WTC11 (cell line): ENCODE measurements at places on chromosomes 13 and 19.
A peak's percentile ranks its signal among the peaks of the same experiment; 100 is the strongest.

DNA sequence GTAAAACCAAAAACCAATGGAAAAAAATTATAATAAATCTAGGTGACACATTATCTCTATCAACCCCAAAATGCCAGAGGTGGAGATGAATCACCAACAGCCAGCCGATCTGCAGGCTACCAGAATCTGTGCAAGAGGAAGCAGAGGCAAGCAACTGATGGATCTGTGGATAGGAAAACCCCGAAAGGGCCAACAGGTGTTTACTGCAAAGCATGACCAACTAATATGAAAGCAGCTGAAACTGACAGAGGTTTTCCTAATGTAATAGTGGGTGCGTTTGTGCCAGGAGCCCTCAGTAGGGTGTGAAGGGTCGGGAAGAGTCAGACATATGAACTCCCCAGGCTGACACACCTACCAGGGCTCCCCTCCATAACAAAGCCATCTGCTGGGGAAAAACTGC is 554.6 kb downstream of the RFC3 start:
- DNase-seq: no peak

- no peak for DNase-seq
Observed at GRCh38 chr19:33703821-33704220, 82.1 kb downstream of the CHST8 start.

DNA sequence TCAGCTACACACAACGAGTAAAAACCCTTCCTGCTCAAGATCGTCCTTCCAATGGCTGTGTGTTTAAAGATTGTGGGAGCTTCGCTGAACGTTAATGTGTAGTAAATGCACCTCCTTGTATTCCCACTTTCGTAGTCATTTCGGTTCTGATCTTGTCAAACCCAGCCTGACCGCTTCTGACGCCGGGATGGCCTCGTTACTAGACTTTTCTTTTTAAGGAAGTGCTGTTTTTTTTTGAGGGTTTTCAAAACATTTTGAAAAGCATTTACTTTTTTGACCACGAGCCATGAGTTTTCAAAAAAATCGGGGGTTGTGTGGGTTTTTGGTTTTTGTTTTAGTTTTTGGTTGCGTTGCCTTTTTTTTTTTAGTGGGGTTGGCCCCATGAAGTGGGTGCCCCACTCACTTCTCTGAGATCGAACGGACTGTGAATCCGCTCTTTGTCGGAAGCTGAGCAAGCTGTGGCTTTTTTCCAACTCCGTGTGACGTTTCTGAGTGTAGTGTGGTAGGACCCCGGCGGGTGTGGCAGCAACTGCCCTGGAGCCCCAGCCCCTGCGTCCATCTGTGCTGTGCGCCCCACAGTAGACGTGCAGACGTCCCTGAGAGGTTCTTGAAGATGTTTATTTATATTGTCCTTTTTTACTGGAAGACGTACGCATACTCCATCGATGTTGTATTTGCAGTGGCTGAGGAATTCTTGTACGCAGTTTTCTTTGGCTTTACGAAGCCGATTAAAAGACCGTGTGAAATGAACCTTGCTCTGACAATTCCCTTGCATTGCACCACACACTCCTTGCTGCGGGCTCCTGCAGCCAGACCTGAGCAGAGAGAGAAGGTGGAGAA is 2.7 kb upstream of the FAM174C start:
- no peak for DNase-seq

DNA sequence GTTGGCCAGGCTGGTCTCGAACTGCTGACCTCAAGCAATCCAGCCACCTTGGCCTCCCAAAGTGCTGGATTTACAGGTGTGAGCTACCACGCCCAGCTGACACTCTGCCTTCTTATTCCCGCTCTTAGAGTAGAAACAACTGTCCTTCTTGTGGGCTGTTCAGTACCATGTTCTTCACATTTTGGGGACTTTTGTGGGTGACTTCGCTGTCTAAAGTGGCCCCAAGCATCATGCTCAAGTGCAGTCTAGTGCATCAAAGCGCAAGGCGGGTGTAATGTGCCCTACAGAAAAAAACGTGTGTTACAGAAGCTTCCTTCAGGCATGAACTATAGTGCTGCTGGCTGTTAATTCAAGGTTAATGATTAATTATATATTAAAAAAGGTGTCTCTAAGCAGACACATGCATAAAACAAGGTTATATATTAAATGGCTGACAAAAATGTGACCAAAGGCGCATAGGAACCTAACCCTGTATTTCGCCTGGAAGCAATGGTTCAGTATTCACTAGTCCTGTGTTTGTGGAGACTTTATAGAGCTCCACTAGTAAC is 38.3 kb downstream of the ABCC4 start:
- no peak for DNase-seq

GRCh38 chr13:111267784-111268183 is 52.7 kb upstream of the TEX29 start:
- no peak for DNase-seq

GRCh38 chr19:56617531-56617930 is 22.4 kb downstream of the ZNF71 start:
- no peak for DNase-seq

DNA sequence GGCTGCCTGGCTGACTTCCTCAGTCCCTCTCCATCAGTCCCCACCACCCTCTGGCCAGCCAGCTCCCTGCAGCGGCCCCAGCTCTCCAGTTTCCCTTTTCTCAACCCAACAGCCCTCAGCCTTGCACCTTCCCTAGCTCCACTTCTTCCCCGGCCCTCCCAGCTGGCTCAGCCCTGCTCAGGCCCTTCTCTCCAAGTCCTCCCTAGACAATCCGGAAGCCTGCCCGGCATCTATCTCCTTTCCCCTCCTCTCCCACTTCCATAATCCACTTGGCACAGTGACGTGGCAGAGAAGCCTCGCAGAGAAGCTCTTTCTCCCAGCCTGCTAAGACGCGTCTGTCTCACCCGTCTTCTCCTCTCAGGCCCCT is 1.1 kb downstream of the UBXN6 start:
- no peak for DNase-seq

DNA sequence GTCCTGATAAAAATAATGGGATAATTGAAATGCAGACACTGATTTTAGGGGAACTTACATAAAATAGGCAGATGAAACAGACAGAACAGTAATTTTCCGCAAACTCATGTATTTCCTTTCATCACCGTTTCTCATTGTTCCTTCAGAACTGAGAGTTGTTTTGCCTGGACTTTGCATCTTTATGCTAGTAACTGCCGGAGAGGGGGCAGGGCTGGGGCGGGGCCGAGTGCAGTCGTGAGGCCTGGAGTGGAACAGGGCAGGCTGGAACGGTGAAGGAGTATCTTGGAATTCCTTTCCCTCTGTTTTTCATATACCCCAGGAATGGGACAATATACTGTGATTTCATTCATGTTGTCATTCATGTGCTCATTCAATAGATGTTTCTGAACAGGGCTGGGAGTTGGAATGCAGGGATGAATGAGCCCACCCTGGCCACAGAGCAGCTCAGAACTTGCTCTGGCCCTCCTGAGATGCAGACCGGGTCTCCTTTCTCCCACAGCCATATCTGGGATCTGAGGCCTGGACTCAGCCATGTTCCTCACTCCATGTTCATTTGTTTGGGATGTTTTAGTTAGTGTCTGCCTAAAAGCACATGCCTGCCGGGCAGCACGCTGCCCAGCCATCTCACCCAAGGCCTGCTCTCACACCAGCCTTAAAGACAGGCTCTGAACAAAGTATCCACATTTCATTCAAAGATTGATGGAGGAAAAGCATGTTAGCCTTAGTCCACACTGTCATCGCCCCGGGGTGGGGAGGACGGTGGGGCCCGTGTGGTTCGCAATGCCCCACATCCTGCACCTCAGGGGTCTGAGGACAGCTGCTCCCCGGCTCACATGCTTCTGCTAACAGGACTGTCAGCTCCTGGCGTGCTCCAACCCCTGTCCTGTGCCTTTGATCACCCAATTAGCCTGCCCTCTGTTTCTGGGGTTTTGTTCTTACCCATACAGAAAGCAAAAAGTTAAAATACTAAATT is 92.9 kb downstream of the SOX1 start:
- peak; percentile 40 for DNase-seq

DNA sequence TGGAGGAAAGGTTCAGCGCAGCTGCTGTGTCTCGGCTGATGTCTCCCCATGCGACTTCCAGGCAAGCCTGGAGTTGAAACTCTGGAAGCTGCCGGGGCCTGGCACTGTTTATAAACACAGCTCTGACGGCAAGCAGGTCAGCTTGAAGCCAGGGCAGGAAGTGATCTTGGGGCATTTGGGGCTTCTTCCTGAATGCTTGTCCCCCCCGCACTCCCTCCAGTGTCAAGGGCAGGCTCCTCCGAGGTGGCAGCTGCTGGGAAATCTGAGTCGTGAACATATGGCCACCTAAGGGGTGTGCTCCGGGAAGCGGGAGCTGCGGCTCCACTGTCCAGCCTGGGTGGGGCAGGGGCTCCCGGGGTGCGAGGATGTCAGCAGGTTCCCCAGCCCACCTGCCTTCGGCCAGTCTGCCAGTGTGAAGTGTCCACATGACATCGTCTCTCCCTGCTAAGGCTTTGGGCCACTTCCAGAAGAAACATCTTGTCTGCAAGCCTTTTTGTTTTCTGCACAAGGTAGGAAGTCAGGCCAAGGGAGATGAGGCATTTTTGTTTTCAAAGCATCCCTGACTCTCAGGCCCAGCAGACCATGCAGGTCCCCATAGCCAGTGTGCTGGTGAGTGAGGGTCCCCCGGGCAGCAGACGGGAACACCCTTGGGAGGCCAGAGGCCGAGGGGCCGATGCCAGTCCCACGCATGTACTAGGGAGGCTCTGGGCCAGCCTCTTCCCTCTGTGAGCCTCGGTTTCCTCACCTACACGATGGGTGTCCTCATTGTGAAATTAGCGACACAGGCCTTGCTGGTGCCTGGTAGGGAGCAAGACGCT is 2.7 kb downstream of the PIAS4 start:
- DNase-seq: no peak

DNA sequence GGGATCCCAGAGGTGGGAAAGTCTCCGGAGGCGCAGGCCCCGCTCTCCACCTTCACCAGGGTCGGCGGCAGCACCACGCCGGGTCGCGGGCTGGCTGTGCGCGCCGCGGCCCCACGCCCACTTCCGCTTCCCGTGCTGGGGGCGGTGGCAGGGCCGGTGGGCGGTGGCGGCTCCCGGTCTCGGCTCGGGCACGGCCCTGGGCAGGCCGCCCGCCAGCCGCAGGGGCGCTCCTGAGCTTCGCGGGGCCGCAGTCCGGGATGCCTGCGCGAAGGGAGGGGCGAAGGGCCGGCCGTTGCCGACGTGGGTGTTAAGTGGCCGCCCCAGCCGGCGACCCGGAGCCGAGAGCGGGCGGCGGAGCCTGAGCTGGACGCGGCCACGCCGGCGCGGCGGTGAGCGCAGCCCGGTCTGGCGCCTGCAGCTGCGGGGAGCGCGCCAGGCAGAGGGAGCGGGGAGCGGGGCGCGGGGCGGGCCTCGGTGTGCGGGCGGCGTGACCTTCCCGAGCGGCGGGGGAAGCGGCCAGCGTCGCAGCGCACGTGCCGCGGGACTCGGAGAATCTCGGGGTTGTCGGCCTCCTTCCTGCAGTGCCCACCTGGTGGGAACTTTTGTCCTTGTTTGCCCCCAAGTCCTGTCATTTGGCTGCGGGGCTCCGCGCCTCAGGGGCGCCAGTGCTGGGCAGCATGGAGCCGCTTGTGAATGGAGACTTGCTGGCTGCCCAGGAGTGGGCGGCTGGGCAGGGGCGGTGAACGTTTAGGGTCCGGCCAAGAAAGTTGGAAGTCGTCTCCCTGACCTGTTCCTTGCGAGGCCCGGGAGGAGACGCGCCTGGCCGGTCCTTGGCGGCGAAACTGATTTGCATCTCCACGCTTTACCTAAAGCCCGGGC is at the start of gene SLC25A15:
Gene SLC25A15 (plus strand): TSS at position 337 of the 879 bp plus-strand sequence. CDS start 3,616 bp downstream, outside the sequence.
- DNase-seq: peak; percentile 69

GRCh38 chr19:38862321-38863059 is 12.7 kb upstream of the HNRNPL start:
- DNase-seq: no peak

- DNase-seq: no peak
Observed at GRCh38 chr19:32063601-32064000, 281.8 kb upstream of the ZNF507 start.

- no peak for DNase-seq
Observed at GRCh38 chr13:43850873-43851272, 28.7 kb downstream of the CCDC122 start.

- DNase-seq: no peak
Observed at GRCh38 chr13:50421473-50422130, 406.4 kb downstream of the KCNRG start.

DNA sequence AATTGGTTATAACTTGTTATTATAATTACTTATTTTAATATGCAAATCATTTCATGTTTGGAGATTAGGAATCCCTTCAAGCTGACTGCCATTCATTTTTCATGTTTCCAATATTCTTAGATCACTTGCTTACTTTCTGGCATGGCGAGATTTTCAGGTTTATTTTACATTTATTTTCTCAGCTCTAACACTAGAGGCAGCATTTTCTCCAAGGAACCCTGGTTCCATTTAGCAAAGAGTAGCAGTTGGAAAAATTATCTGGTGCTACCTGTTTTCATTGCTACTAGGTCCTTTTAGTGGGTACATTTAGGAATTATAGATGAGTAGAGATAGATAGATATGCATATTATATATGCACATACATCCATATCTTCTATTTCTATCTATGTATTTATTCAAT is 90.9 kb upstream of the TRPC4 start:
- DNase-seq: no peak

DNA sequence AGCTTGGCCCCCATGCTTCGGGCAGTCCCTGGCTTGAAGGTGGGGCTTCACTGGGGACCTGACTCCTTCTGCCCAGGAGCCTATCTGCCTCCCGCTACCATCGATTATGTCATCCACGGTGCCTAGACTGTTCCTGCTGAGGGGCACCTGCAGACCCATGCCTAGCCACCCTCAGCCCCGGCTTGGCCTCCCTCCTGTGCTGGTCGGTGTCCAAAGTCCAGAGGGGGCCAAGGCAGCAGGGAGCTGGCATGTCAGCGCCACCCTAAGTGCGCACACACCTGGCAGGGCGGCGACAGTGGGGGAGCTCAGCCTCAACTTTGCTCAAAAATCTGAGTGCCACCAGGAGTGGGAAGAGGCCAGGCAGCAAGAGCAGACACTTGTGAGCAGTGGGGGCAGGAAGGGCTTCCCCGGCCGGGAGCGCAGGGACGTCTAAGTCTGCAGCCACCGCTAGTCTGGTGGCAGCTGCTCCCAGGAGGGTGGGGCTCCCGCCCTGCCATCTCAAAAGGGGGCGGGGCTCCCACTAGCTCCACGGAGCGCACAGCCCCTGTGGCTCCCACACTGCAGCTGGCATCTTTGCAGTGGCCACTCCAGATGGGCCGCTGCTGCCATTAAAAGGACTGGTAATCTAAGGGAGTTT is 13.5 kb upstream of the URAD start:
- no peak for DNase-seq

DNA sequence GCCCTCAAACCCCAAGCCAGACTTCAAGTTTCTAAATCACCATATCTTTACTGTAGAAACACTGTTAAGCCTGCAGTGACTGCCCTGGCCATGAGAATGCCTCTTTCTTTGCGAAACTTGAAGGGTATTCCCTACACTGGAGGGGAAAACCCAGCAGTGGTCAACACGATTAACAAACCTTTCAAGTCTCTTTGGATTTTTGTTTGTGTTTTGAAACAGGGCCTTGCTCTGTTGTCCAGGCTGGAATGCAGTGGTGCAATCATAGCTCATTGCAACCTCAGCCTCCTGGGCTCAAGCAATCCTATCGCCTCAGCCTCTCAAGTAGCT is 17.4 kb upstream of the POMP start:
- no peak for DNase-seq

- no peak for DNase-seq
Observed at GRCh38 chr13:34869696-34870095, 72.4 kb upstream of the NBEA start.
